ENCODE measurements at places on chromosomes 6 and 20.
A peak's percentile ranks its signal among the peaks of the same experiment; 100 is the strongest.

DNA sequence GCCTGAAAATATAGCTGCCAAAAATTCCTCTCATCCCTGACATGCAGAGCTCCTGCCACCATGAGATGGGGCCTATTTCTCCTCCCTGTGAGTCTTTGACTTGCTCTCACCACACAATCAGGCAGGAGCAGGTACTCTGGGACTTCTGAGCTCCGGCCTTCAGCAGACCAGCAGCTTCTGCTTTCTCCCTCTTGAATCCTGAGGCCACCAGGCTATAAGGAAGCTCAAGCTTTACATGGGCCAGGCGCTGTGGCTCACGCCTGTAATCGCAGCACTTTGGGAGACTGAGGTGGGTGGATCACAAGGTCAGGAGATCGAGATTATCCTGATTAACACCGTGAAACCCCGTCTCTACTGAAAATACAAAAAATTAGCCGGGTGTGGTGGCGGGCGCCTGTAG lies 238.7 kb upstream of the RREB1 start:
- DNase-seq: no peak

GRCh38 chr6:160088069-160088783 lies 33.4 kb upstream of the SLC22A1 start:
- peak; percentile 80 for DNase-seq

DNA sequence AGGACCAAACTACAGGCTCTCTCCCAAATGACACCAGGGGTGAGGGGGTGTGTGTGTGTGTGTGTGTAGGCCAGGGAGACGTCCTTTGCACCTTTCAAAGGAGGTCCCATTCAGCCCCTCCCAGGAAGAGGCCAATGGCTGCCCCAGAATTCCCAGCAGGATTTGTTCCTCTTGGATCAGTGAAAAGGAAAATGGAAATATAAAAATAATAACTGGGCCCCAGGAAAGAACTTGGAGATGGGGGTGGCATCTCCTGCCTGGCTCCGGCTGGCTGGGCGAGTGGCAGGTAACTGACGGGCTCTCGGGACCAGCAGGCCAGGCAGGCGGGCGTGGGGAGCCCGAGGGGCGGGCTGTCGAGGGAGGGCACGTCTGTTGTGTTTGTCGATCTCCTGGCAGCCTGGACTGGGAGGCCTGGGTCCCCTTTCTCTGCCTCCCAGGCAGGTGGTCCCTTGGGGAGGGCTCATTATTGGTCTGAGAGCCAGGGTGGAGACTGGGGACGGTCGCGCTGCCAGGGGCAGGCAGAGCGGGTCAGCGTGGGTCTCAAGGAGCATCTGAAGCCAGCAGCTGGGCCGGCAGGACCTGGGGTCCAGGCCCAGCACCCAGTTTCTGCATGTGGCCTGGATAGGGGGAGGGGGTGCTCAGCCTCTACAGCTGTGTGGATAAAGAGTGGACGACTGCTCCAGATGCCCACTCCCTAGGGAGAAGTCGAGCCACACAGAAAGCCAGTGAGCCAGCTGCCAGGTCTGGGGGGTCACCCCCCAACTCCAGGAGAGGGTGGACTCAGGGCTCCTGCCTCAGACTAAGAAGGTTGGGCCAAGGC lies 3.1 kb downstream of the NOL4L start:
- no peak for DNase-seq

DNA sequence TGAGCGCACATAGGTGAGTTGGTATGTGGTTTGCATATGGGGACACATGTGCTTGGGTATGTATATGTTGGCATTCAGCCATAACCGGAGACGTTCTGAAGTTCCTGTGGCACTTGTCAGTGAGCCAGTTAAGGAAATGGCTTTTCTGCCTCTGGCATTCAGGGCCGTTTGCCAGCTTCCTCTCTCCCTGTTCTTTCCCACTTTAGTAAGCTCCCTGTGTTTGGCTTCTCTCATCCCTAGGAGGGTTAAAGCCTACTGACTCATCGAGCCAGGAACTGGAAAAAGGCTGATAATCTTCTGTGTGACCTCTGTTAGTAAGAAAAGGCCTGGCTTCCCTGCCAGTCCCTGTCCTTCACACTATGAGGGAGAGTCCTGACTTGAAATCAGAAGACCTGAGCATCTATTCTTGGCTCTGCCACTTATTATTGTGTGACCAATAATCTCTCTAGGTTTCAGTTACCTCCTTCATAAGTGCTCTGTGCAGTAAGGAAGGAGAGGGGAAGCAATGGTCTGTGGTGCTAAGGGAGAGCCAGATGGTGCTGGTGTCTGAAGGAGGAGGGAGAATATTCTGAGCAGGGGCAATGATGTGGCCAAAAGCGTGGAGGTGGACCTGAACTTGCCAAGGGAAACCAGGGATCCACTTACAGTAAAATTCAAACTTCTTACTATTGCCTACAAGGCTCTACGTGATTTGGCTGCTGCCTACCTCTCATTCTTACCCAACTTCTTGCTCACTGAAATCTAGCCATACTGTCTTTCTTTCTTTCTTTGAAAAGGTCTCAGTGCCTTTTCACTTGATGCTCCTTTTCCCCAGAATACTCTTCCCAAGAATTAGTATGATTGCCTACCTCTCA lies 31.4 kb downstream of the ACSS2 start:
- DNase-seq: peak; percentile 36

- DNase-seq: no peak
Observed at GRCh38 chr6:30319146-30319835, 7.4 kb upstream of the TRIM39 start.

- DNase-seq: no peak
Observed at GRCh38 chr20:41309817-41310216, 7.7 kb downstream of the ZHX3 start.

DNA sequence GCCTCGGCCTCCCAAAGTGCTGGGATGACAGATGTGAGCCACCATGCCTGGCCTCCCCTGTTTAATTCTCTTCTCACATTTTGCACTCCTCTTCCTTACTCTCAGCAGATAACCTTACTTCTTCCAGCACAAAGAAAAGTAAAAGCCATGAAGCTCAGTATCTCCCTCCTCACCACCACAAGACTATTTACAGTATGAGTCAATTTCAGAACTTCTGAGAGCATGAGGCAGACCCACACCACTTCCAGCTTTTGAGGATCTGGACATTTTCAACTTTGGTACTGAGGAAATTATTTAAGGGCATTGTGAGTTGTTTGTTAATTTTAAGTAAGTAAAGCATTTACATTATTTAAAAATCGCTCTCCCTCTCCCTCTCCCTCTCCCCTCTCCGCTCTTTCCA lies 8.0 kb upstream of the SNX3 start:
- DNase-seq: no peak

DNA sequence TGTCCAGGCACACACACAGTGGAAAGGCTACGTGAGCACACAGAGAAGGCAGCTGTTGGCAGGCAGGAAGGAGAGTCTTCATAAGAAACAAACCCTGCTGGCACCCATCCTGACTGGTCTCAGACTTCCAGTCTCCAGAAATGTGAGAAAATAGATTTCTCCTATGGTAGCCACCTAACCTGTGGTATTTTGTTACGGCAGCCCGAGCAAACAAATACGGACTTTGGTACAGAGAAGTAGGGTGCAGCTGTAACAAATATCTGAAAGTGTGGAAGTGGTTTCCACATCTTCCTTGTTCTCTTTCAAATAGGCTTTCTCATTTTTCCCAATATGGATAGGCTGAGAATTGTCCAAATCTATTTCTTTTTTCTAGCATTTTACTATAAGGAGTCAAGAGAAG lies 94.6 kb downstream of the ADGB start:
- DNase-seq: no peak

DNA sequence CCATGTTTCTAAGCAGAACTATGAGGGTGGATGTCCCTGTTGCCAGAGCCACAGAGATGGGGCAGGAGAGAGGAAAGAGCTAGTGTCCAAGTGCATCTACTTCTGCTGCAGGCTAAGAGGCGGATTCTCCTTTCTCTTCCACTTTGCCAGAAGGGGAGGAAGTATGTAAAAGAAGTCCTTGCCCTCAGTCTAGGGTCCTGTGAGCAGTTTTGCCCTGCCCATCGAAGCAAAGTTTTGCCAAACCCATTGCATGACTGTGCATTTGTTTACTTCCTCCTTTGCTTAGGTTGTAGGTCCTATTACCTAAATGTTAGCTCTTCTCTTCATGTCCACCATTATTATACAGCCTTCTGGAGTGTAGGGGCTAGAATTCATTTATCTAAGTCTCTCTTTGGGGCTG lies 106.2 kb upstream of the ARMC2 start:
- DNase-seq: no peak
